ENCODE measurements at places on chromosomes 2 and 18. TPM values are rescaled to one million over a fixed set of nuclear protein-coding genes. Genes with fewer than 3 reads are reported as not detected.

The GTF2A1L gene
- 1.1 TPM for total RNA-seq

The PDE1A gene
- 42.0 TPM for total RNA-seq

GRCh38 chr18:36387310-36387709, 89.8 kb downstream of the FHOD3 start:
- DNase-seq, result peak; percentile 79

The OXER1 gene
- total RNA-seq, result not detected

- DNase-seq, result no peak
Observed at GRCh38 chr2:45105050-45105582, 95.9 kb upstream of the SIX2 start.
